Amniotic stem cell (primary cell): ENCODE measurements at places on chromosomes 7 and 10.

DNA sequence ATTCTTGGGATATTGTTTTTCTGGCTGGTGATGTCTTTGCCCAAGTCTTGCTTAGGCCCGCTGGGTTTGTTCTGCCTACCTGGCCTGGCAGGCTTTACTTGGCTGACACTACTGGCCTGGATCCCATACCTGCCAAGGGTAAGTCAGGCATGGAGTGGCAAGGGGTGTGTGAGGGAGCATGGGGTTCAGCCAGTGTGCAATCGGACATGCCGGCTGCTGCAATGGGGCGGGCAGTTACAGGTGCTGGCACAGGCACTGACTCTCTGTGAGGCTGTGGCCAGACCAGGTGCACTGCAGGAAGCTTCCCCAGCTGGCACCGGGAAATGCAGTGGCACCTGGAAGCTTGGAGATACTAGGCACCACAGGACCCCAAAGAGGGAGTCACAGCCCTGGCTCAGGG lies 168.4 kb downstream of the PON1 start:
- DNase-seq: no peak

DNA sequence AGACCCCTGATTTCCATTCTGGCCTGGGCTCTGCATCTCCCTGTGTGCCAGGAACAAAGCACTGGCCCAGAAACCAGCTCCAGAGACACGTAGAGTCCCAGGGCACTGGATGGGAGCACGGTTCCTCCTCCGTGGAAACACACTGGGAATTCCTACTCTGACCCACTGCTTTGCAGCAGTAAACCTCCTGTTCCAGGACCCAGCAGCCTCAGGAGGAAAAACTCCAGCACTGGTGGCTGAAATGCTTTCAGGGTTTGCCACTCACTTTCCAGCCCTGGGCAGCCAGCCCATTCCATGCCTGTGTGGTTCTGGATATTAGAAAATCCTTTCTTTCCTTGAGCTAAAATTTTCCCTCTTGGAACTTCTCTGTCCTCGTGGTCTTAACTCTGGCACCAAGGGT lies 58.0 kb downstream of the FAM171A1 start:
- no peak for DNase-seq

- no peak for DNase-seq
These were observed 7.5 kb upstream of the CALD1 start for GRCh38 chr7:134771889-134772288.

- no peak for DNase-seq
These were observed 22.2 kb downstream of the PARD3 start for GRCh38 chr10:34792881-34793280.

- DNase-seq: no peak
These were observed 3.6 kb downstream of the ZEB1 start for GRCh38 chr10:31322647-31323046.

DNA sequence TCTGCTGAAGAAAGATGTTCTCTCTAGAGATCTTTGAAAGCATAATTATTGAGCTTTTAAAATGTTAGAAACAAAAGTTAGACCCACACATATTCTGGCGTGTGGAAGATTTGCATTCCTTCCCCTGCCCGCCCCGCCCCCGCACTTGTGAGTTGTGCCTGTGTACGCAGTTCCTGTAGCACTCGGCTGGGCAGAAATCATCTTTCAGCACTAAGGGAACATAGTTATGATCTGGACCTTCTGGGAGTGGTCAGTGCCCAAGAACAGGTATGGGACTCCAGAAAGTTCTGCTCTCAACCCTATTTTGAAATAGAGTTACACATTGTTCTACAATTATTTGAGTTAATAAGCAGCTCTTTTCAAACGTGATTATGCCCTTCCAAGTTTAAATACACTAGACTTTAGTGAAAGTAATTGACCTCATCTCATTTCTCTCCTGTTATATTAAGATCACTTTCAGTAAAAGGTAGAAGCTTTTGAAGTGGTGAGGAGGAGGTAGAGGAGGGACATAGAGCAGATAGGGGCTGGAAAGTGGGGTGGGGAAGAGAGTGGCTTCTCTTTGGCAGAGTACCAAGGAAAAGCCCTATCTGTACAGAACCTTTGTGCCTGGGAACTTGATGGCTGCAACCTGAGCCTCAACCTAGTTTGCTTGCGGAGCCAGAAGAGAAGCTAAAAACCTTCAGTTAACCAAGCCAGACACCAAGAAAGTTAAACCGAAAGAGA lies 5.7 kb downstream of the BLVRA start:
- DNase-seq: no peak

GRCh38 chr10:95881316-95881715 lies 26.5 kb upstream of the CC2D2B start:
- no peak for DNase-seq
